ENCODE measurements at places on chromosomes 16 and 17. TPM values are rescaled to one million over a fixed set of nuclear protein-coding genes. Genes with fewer than 3 reads are reported as not detected.

DNA sequence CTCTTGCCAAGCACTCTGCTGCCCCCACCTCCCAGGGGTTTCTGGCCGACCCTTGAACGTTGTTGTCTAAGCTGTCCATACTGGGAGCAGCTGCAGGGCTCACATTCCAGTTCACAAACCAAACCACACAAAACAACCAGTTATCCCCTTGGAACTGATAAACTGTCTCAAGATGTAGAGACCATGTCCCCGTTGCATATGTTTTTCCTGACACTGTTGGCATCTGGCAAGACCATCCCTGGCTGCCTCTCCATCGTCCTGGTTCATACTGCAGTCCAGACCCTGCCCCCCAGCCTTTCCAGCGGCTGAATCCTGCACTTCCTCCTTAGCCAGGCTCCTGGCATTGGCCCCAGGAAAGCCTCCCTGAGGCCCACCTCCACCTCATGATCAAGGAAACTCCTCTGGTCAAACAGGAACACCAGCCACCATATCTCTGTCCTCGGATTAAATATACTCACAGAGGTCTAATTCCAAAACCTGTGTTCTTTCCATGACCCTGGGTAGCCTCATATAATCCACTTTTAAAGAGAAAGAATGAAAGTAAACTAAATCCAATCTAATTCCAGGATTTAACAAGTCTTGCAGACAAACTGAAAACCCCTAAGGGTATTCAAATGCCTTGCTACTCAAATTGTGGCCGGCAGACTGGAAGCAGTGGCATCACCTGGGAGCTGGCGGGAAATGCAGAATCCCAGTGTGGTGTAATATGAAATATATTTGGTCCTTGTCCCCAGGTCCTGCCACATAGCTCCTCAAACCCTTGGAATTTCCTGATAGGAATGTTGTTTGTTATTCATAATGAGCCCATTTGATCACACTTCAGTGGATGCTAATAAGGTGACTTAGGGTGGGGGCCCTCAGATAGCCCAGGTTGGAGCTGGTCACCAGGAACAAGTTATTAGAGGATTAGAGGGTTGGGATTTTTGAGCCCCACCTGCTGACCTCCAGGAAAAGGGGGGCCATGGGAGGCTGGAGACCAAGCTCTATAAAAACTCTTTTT, 14.2 kb downstream of the GAS7 start:
- no peak for DNase-seq
- H3K4me3 ChIP-seq = no peak overlapping the region
- peaks cover 3% of the 10 kb centered on the region for H3K27me3 ChIP-seq
- no peak overlapping the region for H3K27ac ChIP-seq
- H3K36me3 ChIP-seq = no peaks in the 10 kb centered on the region
- H3K4me1 ChIP-seq = no peaks in the 10 kb centered on the region

GRCh38 chr17:31200287-31200686, 96.8 kb downstream of the OMG start:
- H3K4me1 ChIP-seq = no peaks in the 10 kb centered on the region
- DNase-seq = no peak
- H3K27me3 ChIP-seq = no peaks in the 10 kb centered on the region
- H3K36me3 ChIP-seq = peaks cover 5% of the 10 kb centered on the region
- H3K27ac ChIP-seq = no peak overlapping the region
- H3K4me3 ChIP-seq = no peak overlapping the region

DNA sequence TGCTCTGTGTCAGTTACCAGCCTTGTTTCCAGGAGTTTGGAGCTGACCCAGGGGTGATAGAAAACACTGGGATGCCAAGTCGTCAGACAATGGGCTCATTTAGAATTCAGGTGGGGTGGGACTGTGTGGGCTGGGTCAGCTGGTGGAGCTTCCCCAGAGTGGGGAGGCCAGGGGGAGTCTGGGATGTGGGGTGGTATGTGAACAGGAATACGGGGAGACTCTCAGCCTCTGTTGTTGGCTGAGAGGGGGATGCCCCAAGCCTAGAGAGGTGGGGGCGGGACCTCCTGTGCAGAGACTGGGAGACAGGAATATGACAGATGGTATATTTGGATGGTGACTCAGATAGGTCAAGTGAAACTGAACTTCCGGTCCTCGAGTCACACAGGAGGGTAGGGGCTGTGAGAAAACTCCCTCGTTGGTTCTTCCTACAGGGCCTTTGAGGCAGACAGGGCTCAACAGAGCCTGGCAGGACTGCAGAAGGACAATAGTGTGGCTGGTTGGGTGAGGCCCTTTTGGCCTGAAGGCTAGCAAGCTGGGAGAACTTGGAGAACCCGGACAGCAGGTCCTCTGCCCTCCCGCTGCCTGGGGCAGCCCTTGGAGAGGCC, 23.7 kb downstream of the CDH1 start:
- peak overlapping the region; percentile 50 for H3K4me3 ChIP-seq
- H3K27ac ChIP-seq = peak overlapping the region; percentile 82
- peaks cover 39% of the 10 kb centered on the region for H3K4me1 ChIP-seq
- DNase-seq = no peak
- no peaks in the 10 kb centered on the region for H3K36me3 ChIP-seq
- no peaks in the 10 kb centered on the region for H3K27me3 ChIP-seq

- DNase-seq = no peak
- peaks cover 26% of the 10 kb centered on the region for H3K4me1 ChIP-seq
- H3K36me3 ChIP-seq = peaks cover 65% of the 10 kb centered on the region
These were observed 13.6 kb downstream of the UBFD1 start for GRCh38 chr16:23570992-23571632.

GRCh38 chr16:54248863-54249710, 37.5 kb downstream of the IRX3 start:
- H3K27ac ChIP-seq = no peak overlapping the region
- no peaks in the 10 kb centered on the region for H3K36me3 ChIP-seq
- DNase-seq = no peak
- no peaks in the 10 kb centered on the region for H3K27me3 ChIP-seq
- no peak overlapping the region for H3K4me3 ChIP-seq
- H3K4me1 ChIP-seq = no peaks in the 10 kb centered on the region

- H3K27ac ChIP-seq = no peak overlapping the region
- H3K4me3 ChIP-seq = no peak overlapping the region
- no peaks in the 10 kb centered on the region for H3K36me3 ChIP-seq
- H3K4me1 ChIP-seq = peaks cover 5% of the 10 kb centered on the region
- peaks cover 34% of the 10 kb centered on the region for H3K27me3 ChIP-seq
These were observed 9.3 kb downstream of the GAS2L2 start for GRCh38 chr17:35743626-35744328.

- no peak for DNase-seq
- H3K27me3 ChIP-seq = no peaks in the 10 kb centered on the region
- H3K4me3 ChIP-seq = no peak overlapping the region
- peaks cover 91% of the 10 kb centered on the region for H3K36me3 ChIP-seq
- H3K4me1 ChIP-seq = no peaks in the 10 kb centered on the region
These were observed 137.9 kb upstream of the CACNG3 start for GRCh38 chr16:24118126-24118821.

- H3K4me3 ChIP-seq = peak overlapping the region; percentile 82
- peaks cover 2% of the 10 kb centered on the region for H3K36me3 ChIP-seq
- peak overlapping the region; percentile 53 for H3K27ac ChIP-seq
- peaks cover 10% of the 10 kb centered on the region for H3K27me3 ChIP-seq
- H3K4me1 ChIP-seq = peaks cover 35% of the 10 kb centered on the region
These were observed 14.0 kb downstream of the COPZ2 start for GRCh38 chr17:48023400-48024148.

GRCh38 chr17:39104046-39104445, 47.4 kb downstream of the PLXDC1 start:
- no peak overlapping the region for H3K27ac ChIP-seq
- peaks cover 2% of the 10 kb centered on the region for H3K4me1 ChIP-seq
- no peak for DNase-seq
- no peak overlapping the region for H3K4me3 ChIP-seq
- peaks cover 11% of the 10 kb centered on the region for H3K27me3 ChIP-seq

- peaks cover 17% of the 10 kb centered on the region for H3K4me1 ChIP-seq
- no peak overlapping the region for H3K4me3 ChIP-seq
- H3K27me3 ChIP-seq = peaks cover 24% of the 10 kb centered on the region
These were observed 9.9 kb upstream of the CES3 start for GRCh38 chr16:66950971-66951790.

- no peak for DNase-seq
- H3K4me1 ChIP-seq = peaks cover 10% of the 10 kb centered on the region
- peaks cover 49% of the 10 kb centered on the region for H3K36me3 ChIP-seq
- no peak overlapping the region for H3K27ac ChIP-seq
These were observed 102.2 kb downstream of the HIC1 start for GRCh38 chr17:2157081-2157480.

DNA sequence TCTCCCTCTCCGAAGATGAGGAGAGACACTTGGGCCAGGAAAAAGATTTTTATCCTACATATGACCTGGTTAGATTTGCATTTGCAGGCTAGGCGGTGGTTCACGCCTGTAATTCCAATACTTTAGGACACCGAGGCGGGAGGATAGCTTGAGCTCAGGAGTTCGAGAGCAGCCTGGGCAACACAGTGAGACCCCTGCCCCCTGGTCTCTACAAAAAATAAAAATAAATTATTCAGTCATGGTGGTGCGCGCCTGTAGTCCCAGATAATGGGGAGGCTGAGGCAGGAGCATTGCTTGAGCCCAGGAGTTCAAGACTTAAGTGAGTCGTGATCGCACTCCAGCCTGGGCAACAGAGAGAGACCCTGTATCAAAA, 7.9 kb upstream of the THAP11 start:
- DNase-seq = no peak
- no peaks in the 10 kb centered on the region for H3K27me3 ChIP-seq
- H3K4me1 ChIP-seq = peaks cover 14% of the 10 kb centered on the region
- peak overlapping the region; percentile 86 for H3K4me3 ChIP-seq
- peak overlapping the region; percentile 56 for H3K27ac ChIP-seq
- peaks cover 20% of the 10 kb centered on the region for H3K36me3 ChIP-seq

- H3K4me1 ChIP-seq = peaks cover 8% of the 10 kb centered on the region
- H3K27me3 ChIP-seq = peaks cover 8% of the 10 kb centered on the region
- no peaks in the 10 kb centered on the region for H3K36me3 ChIP-seq
- H3K27ac ChIP-seq = no peak overlapping the region
- DNase-seq = no peak
- H3K4me3 ChIP-seq = no peak overlapping the region
These were observed 1.6 kb upstream of the LRRC75A start for GRCh38 chr17:16493531-16494046.

- H3K27ac ChIP-seq = no peak overlapping the region
- H3K36me3 ChIP-seq = no peaks in the 10 kb centered on the region
- H3K4me3 ChIP-seq = no peak overlapping the region
These were observed 101.2 kb downstream of the ZNF423 start for GRCh38 chr16:49754495-49755312.

- H3K4me3 ChIP-seq = no peak overlapping the region
- H3K27me3 ChIP-seq = peaks cover 13% of the 10 kb centered on the region
These were observed 8.2 kb upstream of the KCNH6 start for GRCh38 chr17:63514974-63515373.

- no peak for DNase-seq
- no peaks in the 10 kb centered on the region for H3K27me3 ChIP-seq
- peaks cover 42% of the 10 kb centered on the region for H3K4me1 ChIP-seq
- H3K36me3 ChIP-seq = peaks cover 14% of the 10 kb centered on the region
- H3K27ac ChIP-seq = no peak overlapping the region
- peak overlapping the region; percentile 84 for H3K4me3 ChIP-seq
These were observed 383 bp downstream of the ZNF598 start for GRCh38 chr16:2009164-2009711.

DNA sequence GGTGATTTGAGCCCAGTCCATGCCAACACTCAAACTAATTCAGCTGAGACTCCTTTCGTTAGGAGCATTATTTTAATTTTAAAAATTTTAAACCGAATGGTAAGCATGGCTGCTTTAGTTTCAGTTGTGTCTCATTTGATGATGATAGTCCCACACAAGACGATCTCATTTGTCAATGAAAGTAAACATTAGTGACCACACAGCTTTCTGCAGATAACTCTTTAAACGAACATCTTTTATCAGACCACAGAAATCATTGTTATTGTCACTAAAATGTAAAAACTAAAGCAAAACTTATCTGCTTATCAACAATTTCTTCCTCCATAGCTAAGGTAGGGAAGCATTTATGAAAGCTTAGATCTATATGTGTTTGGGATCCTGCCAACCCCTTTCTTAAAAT, 382.2 kb downstream of the ZFHX3 start:
- H3K36me3 ChIP-seq = peaks cover 10% of the 10 kb centered on the region
- DNase-seq = no peak
- H3K27me3 ChIP-seq = no peaks in the 10 kb centered on the region
- H3K4me3 ChIP-seq = peak overlapping the region; percentile 98
- H3K27ac ChIP-seq = no peak overlapping the region

DNA sequence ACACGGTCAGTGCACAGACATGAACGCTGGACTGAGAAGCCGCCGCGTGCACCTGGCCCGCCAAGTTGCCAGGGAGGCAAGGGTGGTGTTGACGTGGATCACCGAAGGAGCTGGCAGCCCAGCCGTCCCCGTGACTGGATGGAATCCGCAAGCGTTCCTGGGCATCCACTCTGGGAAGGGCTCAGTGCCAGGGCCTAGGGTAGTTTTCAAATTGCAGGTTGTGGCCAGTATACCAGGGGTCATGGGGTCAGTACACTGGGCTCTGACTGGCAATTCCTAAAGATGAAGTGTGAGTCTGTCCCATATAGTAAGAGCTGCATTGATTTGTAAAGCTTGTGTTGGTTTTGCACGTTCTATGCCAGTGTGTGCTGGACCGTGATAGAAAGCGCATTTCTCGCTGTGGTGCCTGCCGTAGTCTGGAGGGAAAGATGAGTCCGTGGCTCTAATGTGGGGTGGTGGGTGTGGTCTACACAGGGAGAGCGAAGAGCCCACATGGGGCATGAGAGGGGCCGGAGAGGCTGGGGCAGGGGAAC, 21.1 kb upstream of the METRNL start:
- no peak for DNase-seq
- H3K27me3 ChIP-seq = peaks cover 7% of the 10 kb centered on the region
- no peaks in the 10 kb centered on the region for H3K36me3 ChIP-seq
- H3K4me3 ChIP-seq = no peak overlapping the region

DNA sequence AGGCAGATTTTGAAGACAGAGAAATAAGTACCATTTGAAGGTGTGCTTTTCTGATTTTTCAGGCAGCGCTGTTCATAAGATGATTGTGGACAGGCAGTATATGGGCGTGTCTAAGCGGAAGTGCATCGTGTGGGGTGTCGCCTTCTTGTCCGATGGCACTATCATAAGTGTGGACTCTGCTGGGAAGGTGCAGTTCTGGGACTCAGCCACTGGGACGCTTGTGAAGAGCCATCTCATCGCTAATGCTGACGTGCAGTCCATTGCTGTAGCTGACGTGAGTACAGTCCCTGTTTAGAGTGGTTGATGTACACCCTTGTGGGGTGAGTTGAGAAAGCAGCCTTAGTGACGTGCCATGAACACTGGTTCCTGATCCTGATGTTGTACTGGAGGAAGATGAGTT, 10.7 kb downstream of the UTP4 start:
- no peaks in the 10 kb centered on the region for H3K4me1 ChIP-seq
- no peak overlapping the region for H3K27ac ChIP-seq
- peaks cover 78% of the 10 kb centered on the region for H3K36me3 ChIP-seq
- no peak overlapping the region for H3K4me3 ChIP-seq

GRCh38 chr16:89006036-89006752, 29.2 kb upstream of the CBFA2T3 start:
- peaks cover 19% of the 10 kb centered on the region for H3K4me1 ChIP-seq
- H3K4me3 ChIP-seq = no peak overlapping the region
- H3K27ac ChIP-seq = no peak overlapping the region
- H3K27me3 ChIP-seq = peaks cover 37% of the 10 kb centered on the region
- no peaks in the 10 kb centered on the region for H3K36me3 ChIP-seq
- DNase-seq = no peak

- H3K36me3 ChIP-seq = no peaks in the 10 kb centered on the region
- peaks cover 28% of the 10 kb centered on the region for H3K4me1 ChIP-seq
- H3K27ac ChIP-seq = peak within 1 kb of the TSS; percentile 79
- peaks cover 8% of the 10 kb centered on the region for H3K27me3 ChIP-seq
- H3K4me3 ChIP-seq = peak within 1 kb of the TSS; percentile 82
- DNase-seq = no peak
These were observed at the start of gene TRIM47 for GRCh38 chr17:75878174-75878998. Gene TRIM47, minus strand, starts transcription at chr17:75878581. Its CDS starts 33 bp downstream, at chr17:75878548.

The CDRT15L2 gene
- total RNA-seq = not detected

The HCRT gene
- total RNA-seq = not detected

The AURKB gene
- 1.7 TPM for total RNA-seq

The ATP2A1 gene
- total RNA-seq = 0.71 TPM

The RAC3 gene
- total RNA-seq = 0.49 TPM

The PRSS27 gene
- total RNA-seq = 1.5 TPM

The UTS2R gene
- total RNA-seq = not detected

Data from activated B cell treated with CpG ODN at 0.5 μM for 24 hours (primary cell).